C1 segment of cervical spinal cord (tissue), 14 donors: ENCODE measurements at places on chromosomes 1 and 21.

- no peak for DNase-seq
Measured at GRCh38 chr1:24822887-24823286, 77.6 kb downstream of the CLIC4 start.

- no peak for DNase-seq
Measured at GRCh38 chr1:84634536-84635205, 55.6 kb downstream of the SSX2IP start.

DNA sequence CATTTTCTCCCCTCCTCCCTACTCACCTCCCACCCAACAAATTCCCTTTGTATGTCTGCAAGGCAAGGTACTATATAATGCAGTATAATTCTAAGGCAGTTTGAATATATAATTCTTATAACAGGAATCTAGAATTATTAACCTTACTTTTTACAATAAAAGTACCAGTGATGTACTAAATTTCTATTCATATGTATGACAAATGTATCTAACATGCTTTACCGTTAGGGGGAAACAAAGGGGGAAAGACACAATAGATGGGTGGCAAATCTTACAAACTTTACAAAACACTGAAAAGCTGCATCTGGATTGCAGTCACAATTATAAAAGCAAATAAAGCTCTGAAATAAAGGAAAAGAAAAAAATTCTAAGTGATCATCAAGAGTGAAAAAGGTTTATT, 2.3 kb downstream of the PIK3R3 start:
- DNase-seq = no peak

DNA sequence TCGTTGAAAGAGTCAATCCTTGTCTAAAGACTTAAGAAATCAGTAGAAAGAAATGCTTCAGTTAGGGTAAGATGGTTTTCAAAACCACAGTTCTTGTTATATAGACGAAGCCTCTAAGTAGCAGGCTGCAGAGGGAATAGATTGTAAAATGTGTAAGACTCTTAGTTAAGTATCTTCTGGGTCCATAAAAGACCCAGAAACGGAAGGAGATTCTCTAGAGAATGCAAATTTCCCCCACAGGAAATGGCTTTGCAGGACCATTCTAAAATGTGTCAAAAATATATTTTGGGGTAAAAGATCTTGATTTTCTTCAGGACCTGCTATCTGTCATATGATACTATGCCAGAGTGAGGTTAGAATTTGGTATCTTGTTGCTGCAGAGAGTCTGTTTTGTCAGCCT, 13.4 kb downstream of the OR2T1 start:
- DNase-seq = no peak

- DNase-seq = no peak
Measured at GRCh38 chr1:61539720-61540462, 185.1 kb downstream of the TM2D1 start.

DNA sequence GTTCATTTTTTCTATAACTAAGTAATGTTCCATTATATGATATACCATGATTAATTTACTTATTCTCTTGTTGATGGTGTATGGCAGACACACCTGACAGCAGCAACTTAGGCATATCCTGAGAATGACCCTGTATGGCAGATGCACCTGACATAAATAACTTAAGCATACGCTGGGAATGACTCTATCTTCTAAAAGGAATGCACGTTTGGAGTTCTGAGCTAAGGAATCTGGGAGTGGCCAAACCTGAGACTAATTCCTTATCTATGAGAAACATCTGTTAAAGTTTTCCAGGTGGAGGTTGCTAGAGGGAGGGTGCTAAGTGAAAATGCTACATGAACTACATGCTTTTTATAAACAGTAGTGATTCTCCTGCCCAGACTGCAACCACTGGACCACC, 96.7 kb upstream of the RGS18 start:
- DNase-seq = no peak
